ENCODE measurements at places on chromosomes 7 and 10. TPM values are rescaled to one million over a fixed set of nuclear protein-coding genes. Genes with fewer than 3 reads are reported as not detected.

DNA sequence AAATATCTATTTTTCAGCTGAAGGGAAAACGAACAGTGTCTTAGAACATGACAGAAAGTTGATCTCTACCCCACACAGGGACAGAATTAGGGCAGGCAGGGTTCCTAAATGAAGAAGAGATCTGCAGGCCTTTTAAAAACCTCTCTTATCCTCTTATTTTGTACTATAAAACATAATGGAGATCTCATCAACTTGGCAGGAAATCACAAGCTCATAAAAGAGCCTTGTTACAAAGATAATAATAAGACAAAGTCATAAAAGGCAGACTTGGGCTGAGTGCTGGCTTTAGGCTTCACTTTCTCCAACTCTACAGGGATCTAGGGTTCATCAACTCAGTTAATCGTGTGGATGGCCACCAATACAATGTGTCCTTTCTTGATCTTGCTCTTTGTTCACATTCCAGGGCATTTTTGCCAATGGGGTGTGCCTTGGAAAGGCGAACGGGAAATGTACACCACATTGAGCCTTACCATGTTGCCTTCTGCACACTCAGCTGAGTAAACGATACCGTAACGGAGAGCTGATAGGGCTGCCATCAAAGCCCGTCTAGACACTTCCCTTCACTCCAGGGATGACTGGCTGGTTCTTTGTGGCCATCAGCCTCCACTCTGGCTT is 7.1 kb upstream of the TEX36 start:
- DNase-seq = no peak
- no peaks in the 10 kb centered on the region for H3K36me3 ChIP-seq
- no peaks in the 10 kb centered on the region for H3K27me3 ChIP-seq

- H3K36me3 ChIP-seq = no peaks in the 10 kb centered on the region
- DNase-seq = no peak
These were observed 817.6 kb downstream of the TNS3 start for GRCh38 chr7:46764100-46764936.

DNA sequence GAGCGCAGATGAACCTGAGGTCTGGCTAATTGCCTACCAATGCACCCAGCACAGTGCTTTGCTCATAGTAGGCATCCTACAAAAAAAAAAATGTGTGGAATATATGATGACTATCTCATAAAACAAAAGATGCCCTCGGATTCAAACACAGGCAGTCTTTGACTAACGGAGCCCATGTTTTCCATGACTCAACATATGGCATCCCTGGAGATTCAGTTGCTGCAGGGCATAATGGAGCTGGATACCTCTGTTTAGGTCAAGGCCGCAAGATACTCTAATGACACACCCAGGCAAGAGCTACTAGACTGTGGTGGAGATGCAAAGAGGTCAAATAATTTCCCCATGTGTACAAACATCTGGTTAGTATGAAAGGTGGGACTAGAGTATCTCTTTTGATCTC is 16.3 kb downstream of the CUBN start:
- no peaks in the 10 kb centered on the region for H3K27me3 ChIP-seq
- no peaks in the 10 kb centered on the region for H3K36me3 ChIP-seq
- H3K4me1 ChIP-seq = no peaks in the 10 kb centered on the region
- no peak for DNase-seq
- H3K27ac ChIP-seq = no peak overlapping the region
- no peak overlapping the region for H3K4me3 ChIP-seq

GRCh38 chr10:65377687-65378086 is 1548.1 kb upstream of the LRRTM3 start:
- DNase-seq = no peak
- H3K4me3 ChIP-seq = no peak overlapping the region
- no peaks in the 10 kb centered on the region for H3K27me3 ChIP-seq
- H3K27ac ChIP-seq = no peak overlapping the region

DNA sequence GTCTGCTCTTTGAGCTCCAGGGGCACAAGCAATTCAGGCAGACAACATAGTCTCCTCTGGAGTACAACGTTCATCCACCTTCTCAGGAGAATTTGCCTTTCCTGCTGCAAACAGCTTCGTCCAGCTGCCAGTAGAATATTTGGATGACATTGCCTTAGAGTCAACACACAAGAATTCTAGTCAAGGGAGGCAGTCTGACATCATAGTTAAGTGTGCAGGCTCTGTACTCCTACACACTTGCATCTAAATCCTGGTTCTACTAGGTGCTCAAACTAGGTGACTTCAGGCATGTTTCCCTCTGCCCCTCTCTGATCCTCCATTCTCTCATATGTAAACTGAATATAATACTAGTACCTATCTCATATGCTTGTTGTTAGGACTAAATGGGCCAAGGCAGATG is 314.8 kb downstream of the HPSE2 start:
- DNase-seq = no peak
- no peak overlapping the region for H3K27ac ChIP-seq
- no peaks in the 10 kb centered on the region for H3K27me3 ChIP-seq
- H3K4me3 ChIP-seq = no peak overlapping the region

The PDE6C gene
- total RNA-seq = not detected

DNA sequence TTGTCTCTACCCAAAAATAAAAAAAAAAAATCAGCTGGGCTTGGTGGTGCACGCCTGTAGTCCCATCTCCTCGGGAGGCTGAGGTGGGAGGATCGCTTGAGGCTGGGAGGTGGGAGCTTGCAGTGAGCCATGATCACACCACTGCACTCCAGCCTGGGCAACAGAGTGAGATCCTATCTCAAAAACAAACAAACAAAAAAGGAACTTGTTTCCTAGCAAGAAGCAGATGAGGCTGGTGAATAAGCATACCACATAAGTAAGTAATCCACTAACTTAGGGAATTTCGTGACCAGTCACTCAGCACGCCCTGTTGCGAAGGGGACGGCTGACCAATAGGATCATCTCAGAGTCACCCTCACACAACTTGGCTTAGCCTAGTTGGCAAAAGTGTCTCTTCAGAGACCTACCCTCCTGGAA is 64.6 kb downstream of the CUX1 start:
- peak overlapping the region; percentile 90 for H3K27ac ChIP-seq
- H3K4me3 ChIP-seq = no peak overlapping the region
- H3K4me1 ChIP-seq = peaks cover 2% of the 10 kb centered on the region
- no peaks in the 10 kb centered on the region for H3K36me3 ChIP-seq
- no peaks in the 10 kb centered on the region for H3K27me3 ChIP-seq

GRCh38 chr7:20411372-20411771 is 80.7 kb downstream of the ITGB8 start:
- no peak overlapping the region for H3K27ac ChIP-seq
- no peak for DNase-seq
- H3K4me3 ChIP-seq = no peak overlapping the region
- no peaks in the 10 kb centered on the region for H3K4me1 ChIP-seq
- H3K27me3 ChIP-seq = no peaks in the 10 kb centered on the region

The ARID5B gene
- 143 TPM for total RNA-seq
